Thymus (tissue), 14 donors: ENCODE measurements at places on chromosomes 7 and 10. TPM values are rescaled to one million over a fixed set of nuclear protein-coding genes. Genes with fewer than 3 reads are reported as not detected.

Gene RNF148
- total RNA-seq = 0.24 TPM

DNA sequence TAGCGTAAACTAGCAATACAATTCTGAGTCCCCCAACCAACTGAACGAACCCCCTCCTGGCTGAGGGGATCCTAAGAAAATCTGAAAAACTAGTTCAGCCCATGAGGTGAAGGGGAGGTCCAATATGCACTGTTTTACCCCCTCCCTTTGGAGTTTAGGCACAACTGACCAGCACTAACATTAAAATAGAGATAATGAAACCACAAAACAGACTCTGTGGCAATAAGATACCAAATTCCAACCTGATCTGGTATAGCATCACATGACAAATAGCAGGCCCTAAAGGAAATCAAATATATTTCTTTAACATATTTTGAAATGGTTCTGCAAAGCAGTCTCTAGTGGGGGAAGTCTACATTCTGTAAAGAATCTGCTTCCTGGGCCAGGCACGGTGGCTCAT lies 522.5 kb downstream of the TYW1 start:
- DNase-seq = no peak

Gene TRIM50
- total RNA-seq = 0.09 TPM

Gene TMEM229A
- not detected for total RNA-seq

DNA sequence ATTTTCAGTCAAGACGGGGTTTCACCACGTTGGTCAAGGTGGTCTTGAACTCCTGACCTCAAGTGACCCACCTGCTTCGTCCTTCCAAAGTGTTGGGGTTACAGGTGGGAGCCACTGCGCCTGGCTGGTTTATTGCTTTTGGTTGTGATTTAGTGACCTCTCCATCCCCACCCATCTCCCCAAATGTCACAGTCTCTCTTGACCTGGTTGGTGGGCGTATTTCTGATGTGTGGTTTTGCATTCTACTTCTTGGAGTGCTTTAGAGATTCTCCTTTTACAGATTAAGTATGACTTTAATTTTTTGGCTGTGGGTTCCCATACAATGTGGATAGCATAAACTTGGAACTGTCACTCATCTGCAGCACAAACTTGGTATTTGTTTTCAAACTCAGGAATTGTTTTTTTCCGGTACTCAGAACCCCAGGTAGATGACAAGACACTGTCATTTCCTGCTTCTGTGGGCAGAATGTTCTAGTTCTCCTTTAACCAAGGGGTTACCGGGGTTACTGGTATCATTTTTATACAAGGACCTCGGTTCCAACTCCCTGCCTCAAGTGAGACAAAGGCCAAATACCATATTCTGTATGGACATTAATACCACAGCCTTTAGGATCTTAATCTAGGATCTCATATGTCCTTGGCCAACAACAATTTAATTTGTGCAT lies 50.5 kb downstream of the MRC1 start:
- no peak for DNase-seq

Gene PAPSS2
- total RNA-seq = 2.5 TPM

Gene POU6F2
- 0.05 TPM for total RNA-seq

- no peak for DNase-seq
Observed at GRCh38 chr10:110985497-110986275, 66.3 kb downstream of the SHOC2 start.

- no peak for DNase-seq
Observed at GRCh38 chr10:88983206-88983605, 7.4 kb upstream of the FAS start.

GRCh38 chr7:158239290-158239981 lies 348.2 kb downstream of the PTPRN2 start:
- DNase-seq = no peak

DNA sequence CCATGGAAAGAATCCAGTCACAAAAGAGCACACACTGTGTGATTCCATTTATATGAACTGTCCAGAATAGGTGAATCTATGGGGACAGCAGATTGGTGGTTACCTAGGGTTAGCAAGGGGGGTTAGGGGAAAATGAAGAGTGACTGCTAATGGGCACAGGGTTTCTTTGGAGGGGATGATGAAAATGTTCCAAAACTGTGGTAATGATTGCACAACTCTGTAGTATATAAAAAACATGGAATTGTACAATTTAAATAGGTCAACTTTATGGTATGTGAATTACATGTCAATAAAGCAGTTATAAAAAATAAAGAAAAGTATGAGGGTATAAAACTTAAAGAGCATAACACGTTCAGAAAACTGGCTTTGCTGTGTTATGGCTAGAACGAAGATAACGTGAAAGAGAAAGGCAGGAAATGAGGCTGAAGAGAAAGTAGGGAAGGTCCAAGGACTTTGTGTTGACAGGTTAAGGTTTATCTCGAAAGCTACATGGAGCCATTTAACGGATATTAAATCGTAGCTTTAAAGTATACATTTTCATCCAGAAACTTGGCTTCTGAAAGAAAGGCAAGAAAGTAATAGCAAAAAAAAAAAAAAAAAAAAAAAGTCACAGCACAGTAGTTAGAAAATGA lies 26.4 kb upstream of the MSS51 start:
- DNase-seq = no peak

Gene EN2
- total RNA-seq = under 0.01 TPM

- no peak for DNase-seq
Observed at GRCh38 chr7:149819141-149819960, 18.8 kb upstream of the ZNF862 start.

GRCh38 chr10:51788273-51788672 lies 88.9 kb upstream of the CSTF2T start:
- DNase-seq = no peak

DNA sequence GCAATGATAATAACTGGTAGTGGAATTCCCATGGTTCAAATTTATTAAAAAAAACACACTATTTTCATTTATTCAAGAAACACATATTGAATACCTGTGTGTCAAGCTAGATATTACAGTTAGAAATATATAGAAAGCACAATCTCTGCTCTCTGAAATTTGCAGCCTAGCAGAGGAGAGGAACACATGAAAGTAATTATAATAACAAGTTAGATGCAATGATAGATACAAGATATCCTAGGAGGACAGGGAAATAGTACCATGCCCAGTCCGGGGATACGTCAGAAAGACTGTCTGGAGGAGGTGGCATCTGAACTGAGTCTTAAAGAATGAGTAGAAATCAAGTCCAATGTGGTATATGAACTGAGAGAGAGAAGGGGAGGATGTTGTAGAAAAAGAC lies 485.6 kb upstream of the C7orf33 start:
- no peak for DNase-seq

Gene ABCB1
- 6.7 TPM for total RNA-seq

GRCh38 chr10:7551950-7552716 lies 114.6 kb downstream of the ITIH5 start:
- no peak for DNase-seq

GRCh38 chr7:15407910-15408309 lies 153.9 kb downstream of the AGMO start:
- no peak for DNase-seq

- DNase-seq = peak; percentile 50
Observed at GRCh38 chr7:26061678-26062603, 90.1 kb upstream of the NFE2L3 start.

Gene HEPACAM2
- total RNA-seq = 0.24 TPM

GRCh38 chr7:102215256-102215655 lies 71.4 kb upstream of the SH2B2 start:
- DNase-seq = no peak

GRCh38 chr10:114504769-114505579 lies 100.7 kb upstream of the AFAP1L2 start:
- DNase-seq = no peak

Gene ZNF467
- total RNA-seq = 3.8 TPM
